GM06990 (cell line): ENCODE measurements at places on chromosomes 3 and 15.

DNA sequence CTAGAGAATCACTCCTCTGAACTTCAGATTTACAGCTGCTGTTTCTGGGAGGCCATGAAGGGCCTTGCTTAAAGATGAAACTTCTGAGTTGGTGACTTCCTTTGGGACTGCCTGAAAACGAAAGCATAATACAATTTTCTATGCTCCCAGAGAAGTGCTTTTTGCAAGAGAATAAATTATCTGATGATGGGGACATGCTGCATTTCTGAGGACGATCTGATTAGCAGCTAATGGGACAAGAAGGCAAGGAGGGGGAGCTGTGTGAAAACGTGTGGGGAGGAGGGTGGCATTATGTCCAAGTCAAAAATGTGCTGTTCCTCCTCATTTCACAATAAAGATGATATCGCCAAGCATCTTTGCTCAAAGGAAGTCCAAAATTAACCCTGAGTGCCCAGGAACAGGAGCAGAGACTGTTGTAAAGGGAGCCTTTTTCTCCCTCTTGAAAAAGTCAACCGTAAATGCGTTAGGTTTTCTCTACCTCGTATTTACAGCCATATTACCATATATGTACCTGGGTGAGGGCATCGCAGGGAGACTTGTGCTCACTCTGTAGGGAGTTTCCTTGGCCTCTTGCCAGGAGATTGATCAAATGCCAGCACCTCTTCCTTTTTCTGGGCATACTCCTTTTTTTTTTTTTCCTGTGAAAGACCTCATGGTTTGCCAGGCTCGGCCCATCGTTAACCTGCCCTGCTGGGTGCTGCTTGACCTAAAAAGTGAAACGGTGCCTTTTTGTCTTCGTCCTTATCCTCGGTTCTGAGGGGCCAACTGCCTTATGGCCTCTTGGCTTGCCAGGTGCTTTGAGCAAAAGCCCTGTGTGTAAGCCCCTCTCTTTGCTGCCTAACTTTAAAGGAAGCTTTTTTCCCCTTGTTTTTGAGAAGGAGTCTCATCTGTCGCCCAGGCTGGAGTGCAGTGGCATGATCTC, 11.5 kb downstream of the ITPR1 start:
- DNase-seq, result no peak

DNA sequence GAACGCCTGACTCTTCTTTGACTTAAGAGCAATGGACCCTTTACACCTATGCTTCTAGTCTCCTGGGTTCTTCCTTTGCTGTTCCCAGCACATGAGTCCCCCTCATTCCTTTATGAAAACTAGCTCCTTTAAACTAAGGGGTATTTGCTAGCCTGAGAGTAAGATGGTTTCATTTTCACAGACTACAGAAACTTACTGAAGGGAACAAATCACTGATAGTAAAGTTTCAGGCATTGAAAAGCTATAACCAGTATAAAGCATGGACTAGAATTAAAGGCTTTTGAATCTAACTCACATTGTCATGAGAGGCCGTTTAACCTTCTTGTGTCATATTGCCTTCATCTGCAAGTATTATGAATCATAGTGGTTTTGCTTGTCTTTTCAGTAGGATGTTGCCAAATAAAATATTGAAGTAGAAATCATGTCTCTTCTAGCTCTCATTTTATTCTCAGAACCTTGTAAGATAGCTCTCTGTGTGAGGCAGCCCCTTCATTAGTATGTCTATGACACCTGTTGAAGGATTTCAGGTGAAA, 765.9 kb downstream of the NR2F2 start:
- DNase-seq, result no peak

DNA sequence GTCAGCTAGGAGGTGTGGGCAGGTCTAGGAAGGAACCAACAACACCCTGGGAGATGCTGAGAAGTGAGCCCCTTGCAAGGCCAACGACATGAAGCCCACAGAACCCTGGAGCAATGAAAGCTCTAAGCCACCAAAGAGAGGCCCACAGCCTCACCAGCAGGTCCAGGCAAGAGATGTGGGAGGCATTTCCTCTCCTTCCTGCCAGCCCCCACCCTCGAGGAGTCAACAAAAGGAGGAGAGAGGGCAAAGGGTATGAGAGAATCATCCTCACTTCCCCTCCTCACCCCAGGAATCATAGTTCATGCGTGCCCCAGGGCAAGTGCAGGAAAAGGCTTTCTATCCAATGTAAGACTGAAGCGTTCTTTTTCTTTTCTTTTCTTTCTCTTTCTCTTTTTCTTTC, 195.8 kb downstream of the SHQ1 start:
- DNase-seq, result no peak

DNA sequence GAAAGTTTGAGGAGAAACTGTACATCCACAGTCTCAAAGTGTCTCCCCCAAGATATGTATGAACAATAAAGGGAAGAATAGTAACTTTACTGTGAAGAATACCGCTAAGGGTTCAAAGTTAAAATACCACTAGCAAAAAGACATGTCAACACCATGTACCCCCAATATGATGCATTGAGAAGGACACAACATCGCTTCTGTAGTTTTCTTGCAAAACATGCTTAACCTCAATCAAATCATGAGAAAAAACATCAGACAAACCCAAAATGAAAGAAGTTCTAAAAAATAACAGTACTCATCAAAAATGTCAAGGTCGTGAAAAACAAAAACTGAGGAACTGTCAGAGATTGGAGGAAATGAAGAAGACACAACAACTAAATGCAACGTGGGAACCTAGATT, 3.6 kb downstream of the HERC1 start:
- no peak for DNase-seq

GRCh38 chr3:71228156-71228866, 355.2 kb downstream of the FOXP1 start:
- DNase-seq, result no peak

GRCh38 chr3:66673293-66673692, 172.5 kb upstream of the LRIG1 start:
- DNase-seq, result no peak

- no peak for DNase-seq
Observed at GRCh38 chr15:76057332-76058000, 2.3 kb upstream of the TMEM266 start.

DNA sequence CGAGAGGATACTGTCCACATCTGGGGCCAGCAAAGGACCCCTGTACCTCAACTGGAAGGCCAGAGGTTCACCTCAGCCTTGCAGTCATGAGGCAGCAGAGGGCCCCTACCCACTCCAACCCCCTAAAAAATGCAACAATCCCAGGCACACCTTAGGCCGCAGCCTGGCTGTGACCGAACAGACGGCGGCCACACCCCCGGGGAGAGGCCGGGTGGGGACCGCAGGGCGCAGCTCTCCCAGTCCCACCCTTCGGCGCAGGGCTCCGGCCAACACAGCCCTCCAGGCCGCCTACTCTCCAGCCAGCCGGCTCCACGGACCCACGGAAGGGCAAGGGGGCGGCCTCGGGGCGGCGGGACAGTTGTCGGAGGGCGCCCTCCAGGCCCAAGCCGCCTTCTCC, 457 bp upstream of the DNAJA4 start:
- DNase-seq, result no peak

GRCh38 chr3:189786479-189787064, 155.4 kb downstream of the TP63 start:
- DNase-seq, result no peak

DNA sequence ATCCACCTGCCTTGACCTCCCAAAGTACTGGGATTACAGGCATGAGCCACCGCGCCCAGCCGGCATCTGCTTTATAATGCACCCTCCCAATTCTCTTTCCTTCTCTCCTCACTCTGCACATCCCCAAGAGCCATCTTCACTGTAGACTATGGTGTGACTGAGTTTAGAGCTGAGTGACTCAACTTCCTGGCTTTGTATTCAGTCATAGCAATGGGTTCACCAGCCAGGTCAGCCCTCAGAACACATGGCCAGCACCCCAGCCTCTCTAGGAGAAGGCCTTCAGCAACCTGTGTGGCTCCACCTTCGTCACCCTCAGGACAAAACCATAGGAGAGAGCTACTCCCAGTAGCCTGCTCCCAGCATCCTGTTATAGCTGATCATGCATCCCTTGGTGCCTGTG, 33.0 kb downstream of the ARID3B start:
- DNase-seq, result no peak

GRCh38 chr3:41490360-41490759, 291.1 kb downstream of the CTNNB1 start:
- DNase-seq, result no peak

DNA sequence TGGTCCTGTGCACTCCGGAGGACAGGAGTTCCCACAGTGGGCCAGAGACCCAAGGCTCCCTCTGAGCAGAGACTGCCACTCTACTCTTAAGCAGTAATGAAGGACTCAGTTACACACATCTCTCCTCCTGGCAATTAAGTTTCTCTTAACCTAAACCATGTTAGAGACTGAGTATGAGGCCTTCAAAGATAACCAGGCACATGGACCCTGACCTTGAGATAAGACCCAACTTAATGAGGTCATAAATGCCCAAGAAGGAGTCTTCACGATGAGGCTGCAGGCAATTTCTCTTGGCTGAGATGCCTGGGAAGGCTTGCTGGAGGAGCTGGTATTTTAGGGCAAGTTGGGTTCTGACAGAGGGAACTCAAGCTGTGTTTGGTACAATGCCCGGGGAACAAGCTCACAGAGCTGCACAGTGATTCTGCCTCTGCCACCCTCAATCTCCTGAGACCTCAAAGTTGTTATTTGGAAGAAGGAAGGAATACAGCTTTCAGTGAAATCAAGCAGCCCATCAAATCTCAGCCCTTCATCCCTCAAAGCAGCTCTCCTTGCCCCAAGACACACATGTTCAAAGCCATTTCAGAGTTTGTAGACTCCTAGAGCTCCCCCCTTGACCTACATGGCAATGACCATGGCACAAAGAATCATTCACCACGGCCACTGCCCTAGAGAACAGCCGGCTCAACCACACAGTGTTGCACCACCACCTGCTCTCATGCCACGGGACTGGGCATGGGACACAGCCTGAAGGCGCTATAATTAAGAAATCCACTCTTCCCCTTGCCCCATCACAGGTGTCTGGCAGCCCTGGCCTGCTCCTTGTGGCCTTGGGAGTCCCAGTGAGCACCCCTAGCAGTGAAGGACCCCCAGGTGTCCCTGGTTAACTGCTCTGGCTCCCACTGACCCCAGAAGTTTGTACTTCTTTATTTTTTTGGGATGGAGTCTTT, 7.1 kb downstream of the RMDN3 start:
- DNase-seq, result no peak

DNA sequence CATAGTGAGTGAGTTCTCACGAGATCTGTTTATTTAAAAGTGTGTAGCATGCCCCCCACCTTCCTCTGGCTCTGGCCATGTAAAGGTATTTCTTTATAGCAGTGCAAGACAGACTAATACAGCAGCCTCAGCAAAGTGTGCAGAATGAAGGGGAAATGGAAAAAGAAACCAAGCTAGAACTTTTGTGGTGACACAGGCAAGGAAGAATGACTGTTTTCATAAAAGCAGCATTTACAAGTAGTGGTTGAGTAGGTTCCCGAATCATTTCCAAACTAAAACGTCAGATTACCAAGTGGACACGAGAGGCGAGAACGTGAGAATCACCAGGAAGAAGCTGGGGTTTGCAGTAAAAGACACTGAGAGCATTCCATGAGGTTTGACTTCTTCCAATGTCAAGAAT, 100.2 kb upstream of the AKAP13 start:
- DNase-seq, result peak; percentile 18

DNA sequence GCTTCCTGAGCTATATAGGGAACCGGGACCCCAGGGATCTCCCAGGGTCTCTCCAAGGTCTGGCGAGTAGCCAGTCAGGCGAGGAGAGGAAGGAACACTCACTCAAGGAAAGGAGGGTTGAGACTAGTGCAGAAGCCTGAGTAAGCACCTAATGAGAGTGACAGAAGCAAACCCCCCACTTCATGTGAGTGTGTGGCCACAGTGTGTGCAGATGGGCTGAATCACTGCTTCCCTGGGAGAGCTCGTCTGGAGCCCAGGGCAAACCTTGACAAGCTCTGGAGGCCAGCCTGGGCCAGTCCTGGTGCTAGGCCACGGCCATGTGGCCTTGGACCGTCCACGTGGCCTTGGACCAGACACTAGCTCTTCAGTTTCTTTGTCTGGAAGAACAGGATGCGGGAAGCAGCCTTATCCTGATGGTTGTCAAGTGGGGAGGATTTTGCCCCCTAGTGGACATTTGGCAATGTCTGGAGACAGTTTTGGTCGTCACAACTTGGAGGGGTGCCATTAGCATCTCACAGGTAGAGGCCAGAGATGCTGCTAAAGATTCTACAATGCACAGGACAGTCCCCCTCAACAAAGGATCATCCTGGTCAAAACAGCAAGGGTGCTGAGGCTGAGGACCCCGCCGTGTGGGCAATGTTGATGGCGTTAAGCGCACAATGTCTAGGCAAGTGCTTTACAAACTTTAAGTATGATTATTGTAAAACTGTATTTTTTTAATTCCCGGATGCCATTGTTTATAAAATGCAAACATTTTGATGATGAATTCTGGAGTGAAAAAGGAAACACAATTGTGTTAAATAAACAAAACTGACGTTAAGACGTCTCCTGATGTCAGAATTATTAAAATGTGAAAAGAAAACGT, 34.8 kb upstream of the CTSH start:
- peak; percentile 79 for DNase-seq

DNA sequence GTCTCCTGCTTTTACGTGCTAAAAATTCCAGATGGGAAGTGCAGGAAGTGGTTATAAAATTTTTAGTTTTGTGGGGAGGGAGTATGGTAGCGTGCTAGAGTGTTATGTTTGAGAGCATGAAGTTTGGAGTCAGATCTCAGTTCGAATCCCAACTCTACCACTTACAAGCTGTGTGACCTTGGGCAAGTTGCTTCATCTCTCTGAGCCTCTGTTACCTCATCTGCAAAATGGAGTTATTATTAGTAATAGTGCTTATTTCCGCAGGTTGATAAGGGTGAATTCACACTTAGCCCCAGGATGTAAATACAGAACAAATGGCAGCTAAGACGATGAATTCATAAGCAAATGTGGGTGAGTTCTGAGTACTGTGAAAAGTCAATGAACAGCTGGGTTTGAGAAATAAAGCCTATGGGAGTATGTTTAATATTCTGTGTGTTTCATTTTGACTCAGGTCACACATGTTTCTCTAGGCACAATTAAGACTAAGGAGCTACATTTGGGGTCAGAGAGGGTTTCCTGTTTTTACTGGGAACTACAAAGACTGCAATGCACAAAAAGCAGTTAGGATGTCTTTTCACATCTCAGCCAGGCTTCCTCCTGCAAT, 73.1 kb upstream of the FEZF2 start:
- peak; percentile 57 for DNase-seq

DNA sequence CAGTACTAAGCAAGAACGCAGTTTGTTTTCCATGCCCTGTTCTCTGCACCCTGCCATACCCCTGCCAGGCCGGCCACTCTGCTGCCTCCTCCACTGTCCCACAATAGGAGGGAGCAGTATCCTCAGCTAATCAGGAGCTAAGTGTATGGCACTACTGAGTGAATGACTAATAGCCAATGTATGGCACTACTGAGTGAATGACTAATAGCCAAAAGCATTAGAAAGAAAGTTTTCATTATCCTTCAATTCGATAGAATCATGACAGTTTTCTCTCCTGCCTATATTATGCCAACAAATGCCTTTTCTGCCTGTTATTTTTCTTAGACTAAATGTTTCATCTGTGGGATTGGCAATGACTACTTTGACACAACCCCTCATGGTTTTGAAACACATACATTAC, 107.5 kb upstream of the CHRM5 start:
- DNase-seq, result no peak
